Kasumi-1 (cell line): ENCODE measurements at places on chromosomes 3 and 15.

GRCh38 chr3:144235489-144235888 lies 263.9 kb downstream of the DIPK2A start:
- no peak for DNase-seq

DNA sequence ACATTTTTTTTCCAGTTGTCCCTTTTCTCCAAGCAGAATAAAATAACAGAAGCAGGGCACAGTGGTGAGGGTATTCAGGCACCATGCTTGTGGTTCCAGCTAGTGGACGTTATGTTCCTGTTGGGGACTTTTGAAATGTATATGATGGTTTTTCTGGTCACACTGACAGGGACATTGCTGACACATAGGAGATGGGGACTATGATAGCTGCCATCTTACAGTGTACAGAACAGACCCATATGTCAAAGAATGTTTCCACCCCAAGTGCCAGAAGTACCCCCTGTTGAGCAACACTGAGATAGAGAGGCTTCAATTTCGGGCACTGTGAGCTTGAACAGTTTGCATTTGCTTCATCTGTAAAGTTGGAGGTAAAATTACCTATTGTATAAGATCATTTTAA lies 38.6 kb downstream of the MCTP2 start:
- DNase-seq, result no peak

GRCh38 chr15:48456134-48456533 lies 124.9 kb downstream of the DUT start:
- DNase-seq, result no peak

DNA sequence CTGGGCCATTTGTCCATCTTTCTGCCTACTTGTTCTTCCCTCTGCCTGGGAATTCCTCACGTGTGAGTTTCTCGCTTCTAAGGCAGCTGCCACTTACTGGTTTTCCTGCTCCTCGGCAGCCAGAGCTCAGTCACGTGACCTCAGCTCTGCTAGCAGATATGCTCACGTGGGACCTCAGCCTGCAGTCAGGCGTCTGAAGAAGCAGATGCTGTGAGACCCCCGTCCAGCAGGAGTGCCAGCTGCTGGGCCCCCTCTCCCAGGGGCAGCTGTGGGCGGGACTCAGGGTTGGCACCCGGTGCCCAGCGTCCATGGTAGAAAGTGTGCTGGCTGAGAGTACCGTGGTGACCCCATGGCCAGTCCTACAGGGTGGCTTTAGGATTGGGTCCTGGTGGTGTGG lies 161.3 kb upstream of the TLE3 start:
- DNase-seq, result peak; percentile 85

DNA sequence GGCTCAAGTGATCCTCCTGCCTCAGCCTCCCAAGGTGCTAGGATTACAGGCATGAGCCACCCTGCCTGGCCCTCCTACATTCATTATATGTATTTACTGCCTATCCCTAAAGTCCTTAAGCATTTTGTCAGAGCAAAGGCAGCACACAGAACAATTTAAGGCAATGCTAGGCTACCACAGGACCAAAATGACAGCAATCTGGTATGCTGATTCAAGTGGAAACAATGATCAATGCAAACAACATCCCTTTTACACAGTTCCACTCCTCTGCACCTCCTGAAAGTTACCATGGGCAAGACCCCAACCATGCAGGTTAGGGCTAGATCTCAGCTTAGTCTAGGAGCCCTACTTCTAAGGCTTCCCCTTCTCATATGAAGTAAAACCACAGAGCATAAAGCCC lies 40.3 kb downstream of the SPG11 start:
- no peak for DNase-seq

- no peak for DNase-seq
These were observed 109.8 kb downstream of the EPHA3 start for GRCh38 chr3:89217148-89217685.

- DNase-seq, result peak; percentile 47
These were observed at the start of gene MAP6D1 for GRCh38 chr3:183825456-183826161. TSS of gene MAP6D1 (minus strand) at chr3:183825577. CDS start at chr3:183825547, 30 bp downstream.

- no peak for DNase-seq
These were observed 210.4 kb upstream of the NDN start for GRCh38 chr15:23897531-23897930.

DNA sequence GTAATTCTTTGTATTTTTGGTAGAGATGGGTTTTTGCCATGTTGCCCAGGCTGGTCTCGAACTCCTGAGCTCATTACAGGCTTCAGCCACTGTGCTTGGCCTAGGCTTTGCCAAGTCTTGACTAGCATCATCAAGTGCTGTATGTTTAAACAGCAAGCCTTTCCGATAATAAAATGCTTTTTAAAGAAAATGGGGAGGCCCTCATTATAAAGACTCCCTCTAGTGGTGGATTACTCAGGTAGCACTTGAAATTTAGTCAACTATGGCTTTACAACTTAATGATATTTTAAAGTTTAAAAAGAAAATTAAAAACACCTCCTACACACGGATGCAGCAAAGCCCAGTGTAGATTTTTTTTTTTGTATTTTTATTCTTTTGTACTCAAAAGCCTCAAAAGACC lies 213.6 kb downstream of the GAP43 start:
- DNase-seq, result peak; percentile 41

GRCh38 chr3:167694121-167694520 lies 40.4 kb upstream of the WDR49 start:
- no peak for DNase-seq

GRCh38 chr3:107211608-107212007 lies 165.6 kb upstream of the CCDC54 start:
- DNase-seq, result no peak

DNA sequence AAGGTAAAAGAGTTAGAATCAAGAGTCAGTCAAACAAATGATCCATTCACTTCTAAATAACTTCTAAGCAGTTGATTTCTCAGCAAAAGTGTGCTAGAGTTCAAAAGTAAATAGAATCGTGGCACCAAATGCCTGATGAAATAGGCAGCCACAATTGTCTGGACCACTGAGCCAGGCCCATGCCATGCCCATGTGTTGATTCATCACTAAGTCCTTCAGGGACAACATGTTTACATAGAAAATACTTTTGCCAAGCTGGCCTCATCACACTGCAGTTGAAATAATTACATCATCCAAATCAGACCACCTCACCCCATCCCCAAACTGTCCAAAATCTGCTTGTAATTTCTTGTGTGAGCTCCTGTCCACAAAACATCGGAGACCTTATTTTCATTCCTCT lies 216.3 kb downstream of the IGSF11 start:
- DNase-seq, result no peak

- no peak for DNase-seq
These were observed 194.0 kb upstream of the LMCD1 start for GRCh38 chr3:8307545-8308110.

DNA sequence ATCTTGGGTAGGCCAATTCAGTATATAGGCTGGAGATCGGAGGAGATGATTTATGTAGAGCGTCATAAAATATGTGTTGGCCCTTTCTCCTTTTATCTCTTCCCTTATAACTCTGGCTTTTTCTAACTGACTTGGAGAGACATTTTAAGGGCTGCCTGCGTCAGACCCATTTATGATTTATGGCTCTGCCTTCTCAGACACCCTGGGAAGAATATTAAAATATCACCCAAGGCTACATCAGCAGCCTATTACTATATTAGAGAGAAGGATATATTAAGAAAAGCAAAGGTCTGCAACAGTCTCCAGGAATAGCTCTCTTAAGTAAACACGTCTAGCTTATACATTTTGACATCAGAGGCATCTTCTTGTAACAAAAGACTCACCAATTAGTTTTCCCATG lies 179.4 kb downstream of the SV2B start:
- DNase-seq, result no peak

GRCh38 chr15:40388941-40389823 lies 6.7 kb downstream of the KNSTRN start:
- DNase-seq, result peak; percentile 11

DNA sequence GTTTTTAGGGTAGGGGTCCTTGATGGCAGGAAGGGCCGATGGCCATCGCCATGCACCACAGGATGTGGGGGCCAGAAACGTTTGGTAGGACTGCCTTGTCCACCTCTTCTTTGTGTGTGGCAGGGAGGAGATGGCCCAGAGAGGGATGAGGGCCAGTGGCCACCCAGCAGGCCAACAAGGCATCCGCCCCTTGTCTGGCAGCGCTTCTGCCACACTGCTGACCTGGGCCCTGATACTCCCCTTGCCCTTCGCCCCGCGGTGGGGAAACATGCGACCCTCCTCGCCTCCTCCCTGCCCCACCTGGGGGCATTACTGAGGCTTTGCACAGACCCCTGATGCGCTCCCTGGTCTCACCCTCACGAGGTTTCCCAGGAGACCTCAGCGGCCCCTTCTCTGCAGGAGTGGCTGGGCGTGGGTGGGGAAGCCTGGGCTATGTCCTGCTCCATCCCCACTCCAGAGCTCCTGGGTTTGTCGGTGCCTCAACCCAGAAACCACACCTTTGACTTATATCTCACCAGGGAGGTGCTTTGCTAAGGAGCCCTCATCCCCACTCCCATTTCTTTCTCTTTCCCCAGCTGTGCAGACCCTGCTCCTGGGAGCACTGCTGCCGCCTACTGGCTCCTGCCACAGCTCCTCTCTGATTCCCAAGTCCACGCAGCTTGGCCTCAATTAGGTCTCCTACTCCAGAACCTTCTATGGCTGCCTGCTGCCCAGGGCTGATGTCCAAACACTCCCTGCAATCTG lies 38.7 kb downstream of the FEM1B start:
- DNase-seq, result no peak

DNA sequence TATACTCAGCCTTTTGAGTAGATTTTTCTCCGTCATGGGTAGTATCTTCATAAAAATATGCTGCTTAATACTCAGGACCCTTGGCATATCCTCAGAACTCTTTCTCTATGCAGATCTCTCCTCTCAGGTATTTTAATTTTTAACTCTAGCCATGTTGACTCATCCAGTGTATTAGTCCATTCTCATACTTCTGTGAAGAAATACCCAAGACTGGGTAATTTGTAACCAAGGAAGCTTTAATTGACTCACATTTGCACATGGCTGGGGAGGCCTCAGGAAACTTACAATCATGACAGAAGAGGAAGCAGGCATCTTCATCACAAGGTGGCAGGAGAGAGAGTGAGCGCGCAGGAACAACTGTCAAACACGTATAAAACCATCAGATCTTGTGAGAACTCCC lies 129.3 kb upstream of the CD96 start:
- no peak for DNase-seq

- DNase-seq, result no peak
These were observed 211.8 kb downstream of the TBC1D2B start for GRCh38 chr15:77865701-77866100.

DNA sequence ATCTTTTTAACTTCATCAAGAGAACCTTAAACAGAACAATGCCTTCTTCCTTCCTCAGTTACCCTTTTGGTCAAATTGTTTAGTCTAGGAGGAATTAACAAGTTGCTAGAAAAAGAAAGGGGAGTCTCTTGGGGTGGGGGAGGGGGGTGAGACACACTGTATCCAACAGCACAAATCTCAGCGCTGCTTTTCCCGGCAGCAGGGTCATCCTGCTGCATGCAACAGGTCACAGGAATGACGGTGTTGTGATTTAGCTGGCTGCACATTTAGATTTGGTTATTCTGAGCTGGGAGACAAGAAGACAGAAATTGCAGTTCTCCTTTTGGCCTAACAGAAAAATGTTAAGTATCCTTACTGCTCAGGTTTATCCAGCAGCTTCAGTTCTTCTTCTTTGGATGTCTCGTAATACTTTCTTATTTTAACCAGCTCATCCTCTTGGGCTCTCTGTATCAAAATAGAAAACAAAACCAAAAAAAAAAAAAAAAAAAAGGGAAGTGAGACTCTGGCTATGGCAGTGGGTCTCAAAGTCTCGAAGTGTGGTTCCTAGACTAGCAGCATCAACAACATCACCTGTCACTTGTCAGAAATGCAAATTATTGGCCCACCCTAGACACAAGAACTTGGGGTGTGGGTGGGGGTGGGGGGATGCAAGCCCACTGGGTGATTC lies 190.5 kb downstream of the GREM1 start:
- DNase-seq, result no peak
